Nucleus accumbens (tissue), 56 donors: ENCODE measurements at places on chromosomes 4 and X.
A peak's percentile ranks its signal among the peaks of the same experiment; 100 is the strongest.

GRCh38 chrX:12563121-12563520 lies 228.1 kb upstream of the PRPS2 start:
- DNase-seq, result no peak

GRCh38 chr4:57065730-57066482 lies 44.3 kb downstream of the IGFBP7 start:
- DNase-seq, result no peak

- DNase-seq, result no peak
These were observed 25.9 kb downstream of the EIF2S3 start for GRCh38 chrX:24080704-24081103.

DNA sequence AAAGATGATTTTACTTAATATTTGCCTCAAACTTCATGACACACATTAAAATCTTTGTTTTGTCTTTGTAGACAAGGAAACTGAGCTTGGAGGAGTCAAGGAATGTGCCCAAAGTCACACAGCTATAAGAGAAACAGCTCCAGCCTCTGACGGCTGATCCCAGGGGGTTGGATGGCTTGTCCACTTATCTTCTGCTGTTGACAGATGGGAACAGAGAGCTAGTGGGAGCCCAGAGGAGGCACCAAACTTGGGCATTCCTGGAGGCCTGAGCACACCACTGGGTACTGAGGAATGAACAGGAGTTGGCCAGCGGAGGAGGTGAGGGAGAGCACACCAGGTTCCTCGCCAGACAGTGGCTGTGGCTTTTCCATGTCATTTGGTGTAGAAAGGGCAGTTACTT lies 56.4 kb upstream of the GPR78 start:
- no peak for DNase-seq

- no peak for DNase-seq
These were observed 220.0 kb downstream of the SPCS3 start for GRCh38 chr4:176539785-176540175.

GRCh38 chrX:74492720-74493201 lies 71.5 kb downstream of the SLC16A2 start:
- no peak for DNase-seq

DNA sequence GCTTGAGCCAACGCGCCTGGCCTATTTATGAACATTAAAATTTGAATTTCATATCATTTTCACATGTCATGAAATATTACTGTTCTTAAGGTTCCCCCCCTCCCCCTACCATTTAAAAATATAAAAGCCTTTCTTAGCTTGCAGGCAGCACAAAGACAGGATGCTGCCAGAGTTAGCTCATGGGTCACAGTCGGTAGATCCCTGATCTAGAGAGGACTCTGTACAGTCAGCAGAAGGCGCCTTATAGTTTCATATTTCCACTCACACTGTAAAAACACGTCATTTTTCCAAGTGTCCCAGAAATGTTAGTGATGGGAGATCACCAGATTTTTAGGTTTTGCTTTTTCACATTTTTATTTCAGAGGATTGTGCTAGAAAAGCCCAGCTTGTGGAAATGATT lies 12.2 kb downstream of the NOCT start:
- no peak for DNase-seq

DNA sequence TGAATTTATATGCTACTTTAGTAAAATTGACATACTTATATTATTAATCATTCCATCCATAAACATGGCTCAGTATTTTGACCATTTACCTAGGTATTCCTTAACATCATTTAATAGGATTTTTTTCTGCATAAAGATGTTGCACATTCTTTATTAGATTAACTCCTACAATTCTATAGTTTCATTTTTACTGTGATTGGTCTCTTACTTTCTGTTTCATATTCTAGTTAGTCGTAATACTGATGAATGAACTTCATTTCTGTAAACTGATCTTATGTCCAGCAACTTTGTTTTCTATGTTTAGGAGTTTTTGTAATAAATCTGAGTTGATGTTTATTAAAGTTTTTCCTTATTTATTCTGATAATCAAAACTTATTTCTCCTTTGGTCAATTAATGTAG lies 278.2 kb upstream of the CXXC4 start:
- DNase-seq, result no peak

DNA sequence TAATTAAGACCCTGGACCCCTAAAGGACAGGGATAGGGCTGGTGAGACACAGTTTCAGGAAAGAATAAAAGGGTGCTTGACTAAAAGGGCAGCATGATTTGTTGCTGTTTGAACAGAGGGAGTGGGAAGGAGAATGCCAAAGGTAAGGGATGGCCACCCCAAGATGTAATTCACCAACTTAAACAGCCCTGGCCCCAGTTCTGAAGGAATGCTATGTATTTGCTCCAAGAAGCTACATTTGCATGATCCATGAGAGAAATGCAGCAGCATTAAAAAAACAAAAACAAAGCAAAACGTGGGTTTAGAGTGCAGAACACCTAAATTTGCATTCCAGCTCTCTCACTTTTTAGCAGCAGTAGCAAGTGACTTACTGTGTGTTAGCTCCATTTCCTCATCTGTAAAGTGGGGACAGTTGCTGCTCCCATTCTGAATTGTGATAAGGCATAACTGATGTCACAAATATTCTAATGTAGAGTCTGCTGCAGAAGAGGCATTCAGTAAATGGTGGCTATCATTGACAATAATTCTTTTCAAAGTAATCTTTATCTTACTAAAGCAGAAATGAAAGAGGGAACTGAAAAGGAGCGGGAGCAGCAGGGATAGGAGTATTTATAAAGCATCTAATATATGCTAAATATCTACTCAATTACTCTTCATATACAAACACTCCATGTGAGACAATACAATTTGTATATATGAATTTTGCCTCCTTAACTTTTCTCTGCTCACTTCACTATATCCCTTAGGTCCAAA lies 115.8 kb downstream of the PPARGC1A start:
- DNase-seq, result no peak

DNA sequence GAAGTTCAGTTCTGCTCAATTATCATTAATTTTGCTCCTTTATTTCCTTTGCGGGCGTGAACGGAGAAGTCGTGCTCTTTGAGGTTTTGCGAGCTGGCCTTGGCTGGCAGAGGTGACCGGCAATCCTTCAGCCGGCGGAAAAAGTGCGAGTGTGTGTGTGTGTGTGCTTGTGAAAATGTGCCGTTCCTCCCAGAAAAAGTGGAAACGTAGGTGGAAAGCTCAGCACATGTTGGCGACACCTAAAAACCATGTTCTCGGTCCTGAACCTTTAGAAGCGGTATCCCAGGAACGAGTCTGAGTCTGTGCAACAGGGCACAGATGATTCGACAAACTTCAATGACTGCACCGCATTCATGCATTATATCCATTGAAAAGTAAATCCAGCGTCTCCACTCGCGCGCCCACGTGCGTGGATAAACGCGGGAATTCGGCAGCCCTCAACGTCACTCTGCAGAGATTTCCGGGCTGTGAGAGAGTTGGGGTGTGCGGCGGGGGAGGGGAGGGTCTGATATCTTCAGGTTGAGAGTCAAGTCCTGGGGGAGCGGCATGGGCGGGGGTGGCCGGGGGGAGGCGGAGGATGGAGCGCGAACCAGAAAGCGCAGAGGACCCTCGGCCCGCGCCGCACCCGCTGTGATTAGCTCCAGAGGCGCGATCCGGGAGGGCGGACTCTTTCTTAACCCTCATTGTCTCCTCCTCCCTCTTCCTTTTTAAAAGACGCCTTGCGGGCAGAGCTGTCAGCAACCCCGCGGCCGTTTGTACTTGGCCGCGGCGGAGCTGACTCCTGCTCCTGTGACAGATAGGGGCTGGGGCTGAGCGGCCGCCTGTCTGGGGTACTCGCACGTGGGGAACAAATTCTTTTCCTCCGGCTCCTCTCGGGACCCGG lies at the start of gene SHISA3:
TSS of gene SHISA3 (plus strand) at position 737 of the 883 bp plus-strand sequence. CDS start 569 bp downstream, outside the sequence.
- DNase-seq, result no peak

GRCh38 chr4:57614257-57614932 lies 504.2 kb upstream of the IGFBP7 start:
- no peak for DNase-seq

GRCh38 chr4:98544141-98544817 lies 114.1 kb downstream of the TSPAN5 start:
- DNase-seq, result no peak

- DNase-seq, result no peak
These were observed 19.1 kb downstream of the WDR17 start for GRCh38 chr4:176084769-176085168.

- no peak for DNase-seq
These were observed 4.2 kb downstream of the NKX1-1 start for GRCh38 chr4:1402021-1402515.

- DNase-seq, result no peak
These were observed 33.0 kb downstream of the GYPB start for GRCh38 chr4:143986180-143986579.

GRCh38 chr4:56680266-56680665 lies 830 bp downstream of the HOPX start:
- no peak for DNase-seq

GRCh38 chr4:38133711-38134480 lies 173.7 kb downstream of the PTTG2 start:
- no peak for DNase-seq

DNA sequence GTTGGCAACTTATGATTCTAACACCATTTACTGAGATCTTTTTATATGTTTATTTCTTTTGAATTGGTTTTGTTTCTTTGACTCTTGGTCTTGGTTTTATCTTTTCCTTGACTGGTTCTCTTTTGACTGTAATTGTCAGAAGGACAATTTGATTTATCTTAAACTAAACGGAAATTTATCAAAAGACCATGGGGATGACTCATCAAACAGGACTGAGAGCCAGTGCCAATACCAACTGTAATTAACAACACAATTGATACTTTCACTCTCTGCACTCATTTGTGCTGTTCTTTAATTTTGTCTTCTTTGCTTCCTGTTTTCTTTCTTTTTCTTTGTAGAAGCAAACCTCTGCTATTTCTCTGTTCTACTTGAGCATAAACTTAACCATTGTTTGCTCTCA lies 776.8 kb downstream of the CCSER1 start:
- DNase-seq, result no peak

- DNase-seq, result peak; percentile 18
These were observed 355.7 kb upstream of the GNPDA2 start for GRCh38 chr4:45082101-45082500.

- DNase-seq, result no peak
These were observed 43.0 kb downstream of the TFDP3 start for GRCh38 chrX:133175162-133175561.

DNA sequence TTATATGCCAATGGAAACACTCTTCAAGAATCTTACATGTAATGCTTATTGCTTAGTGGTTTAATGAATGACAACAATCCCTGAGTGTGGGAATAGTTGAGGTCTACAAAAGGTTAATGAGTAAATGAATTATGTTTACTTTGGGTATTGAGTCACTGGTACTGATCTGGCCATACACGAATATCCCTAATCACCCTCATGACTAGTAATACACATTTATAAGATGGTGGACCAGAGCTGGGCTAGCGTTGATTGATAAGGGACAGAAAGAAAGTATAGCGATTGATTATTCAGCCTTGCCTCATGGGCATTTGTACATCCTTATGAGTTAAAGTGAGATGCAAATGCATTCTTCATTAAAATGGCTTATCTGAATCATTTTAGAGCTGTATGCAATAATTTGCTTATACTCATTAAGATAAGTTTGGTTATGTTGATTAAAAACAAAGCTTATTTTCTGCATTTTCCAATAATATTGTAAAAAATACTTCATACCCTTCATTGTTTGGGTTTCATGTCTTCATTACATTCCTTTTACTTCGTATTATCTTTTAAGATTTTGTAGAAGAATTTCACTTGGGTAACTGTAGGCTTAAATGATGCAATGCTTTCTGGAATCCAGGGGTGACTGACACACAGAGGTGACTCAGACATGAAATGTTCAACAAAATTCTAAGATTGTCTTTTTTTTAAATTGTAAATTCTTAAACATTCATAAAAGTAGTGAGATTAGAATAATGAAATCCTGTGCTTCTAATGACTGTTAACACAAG lies 47.4 kb downstream of the FGF2 start:
- DNase-seq, result no peak

DNA sequence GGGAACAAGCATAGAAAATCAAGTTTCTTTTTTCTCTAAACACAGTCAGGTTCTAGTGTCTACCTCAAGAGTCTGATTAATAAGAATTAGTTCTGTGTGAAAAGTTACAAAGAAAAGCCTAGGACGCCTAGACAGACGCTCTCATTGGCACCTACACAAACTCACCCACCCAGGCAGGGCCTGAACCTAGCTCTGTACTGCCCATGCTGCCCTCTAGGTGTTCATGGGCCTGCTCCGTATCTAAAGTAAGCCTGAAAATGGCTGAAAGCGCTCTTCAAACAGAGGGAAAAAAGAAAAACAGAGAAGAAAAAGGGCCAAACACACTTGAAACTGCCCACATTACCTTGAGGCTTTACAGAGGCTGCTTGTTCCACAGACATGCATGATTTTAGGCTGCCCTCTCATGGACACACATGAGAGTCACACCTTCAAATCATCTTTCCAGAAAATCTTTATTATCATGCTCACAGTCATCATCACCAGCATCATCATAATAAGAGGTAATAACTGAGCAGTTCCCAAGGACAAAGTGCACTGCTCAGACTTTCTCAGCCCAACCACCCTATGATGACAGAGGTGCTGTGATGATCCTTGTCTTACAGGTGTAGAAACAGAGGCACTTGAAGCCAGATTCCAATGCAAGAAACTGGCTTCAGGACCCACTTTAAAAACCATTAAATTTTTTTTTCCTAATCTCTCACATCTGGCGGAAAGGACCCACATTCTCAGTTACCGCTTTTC lies 49.6 kb downstream of the MAP7D2 start:
- no peak for DNase-seq

- no peak for DNase-seq
These were observed 215.2 kb upstream of the PSAPL1 start for GRCh38 chr4:7649741-7650531.

GRCh38 chr4:25439918-25440477 lies 62.9 kb downstream of the ANAPC4 start:
- peak; percentile 63 for DNase-seq

GRCh38 chrX:13852001-13852695 lies 35.3 kb upstream of the GPM6B start:
- no peak for DNase-seq

GRCh38 chrX:9482837-9483236 lies 18.0 kb downstream of the TBL1X start:
- no peak for DNase-seq

DNA sequence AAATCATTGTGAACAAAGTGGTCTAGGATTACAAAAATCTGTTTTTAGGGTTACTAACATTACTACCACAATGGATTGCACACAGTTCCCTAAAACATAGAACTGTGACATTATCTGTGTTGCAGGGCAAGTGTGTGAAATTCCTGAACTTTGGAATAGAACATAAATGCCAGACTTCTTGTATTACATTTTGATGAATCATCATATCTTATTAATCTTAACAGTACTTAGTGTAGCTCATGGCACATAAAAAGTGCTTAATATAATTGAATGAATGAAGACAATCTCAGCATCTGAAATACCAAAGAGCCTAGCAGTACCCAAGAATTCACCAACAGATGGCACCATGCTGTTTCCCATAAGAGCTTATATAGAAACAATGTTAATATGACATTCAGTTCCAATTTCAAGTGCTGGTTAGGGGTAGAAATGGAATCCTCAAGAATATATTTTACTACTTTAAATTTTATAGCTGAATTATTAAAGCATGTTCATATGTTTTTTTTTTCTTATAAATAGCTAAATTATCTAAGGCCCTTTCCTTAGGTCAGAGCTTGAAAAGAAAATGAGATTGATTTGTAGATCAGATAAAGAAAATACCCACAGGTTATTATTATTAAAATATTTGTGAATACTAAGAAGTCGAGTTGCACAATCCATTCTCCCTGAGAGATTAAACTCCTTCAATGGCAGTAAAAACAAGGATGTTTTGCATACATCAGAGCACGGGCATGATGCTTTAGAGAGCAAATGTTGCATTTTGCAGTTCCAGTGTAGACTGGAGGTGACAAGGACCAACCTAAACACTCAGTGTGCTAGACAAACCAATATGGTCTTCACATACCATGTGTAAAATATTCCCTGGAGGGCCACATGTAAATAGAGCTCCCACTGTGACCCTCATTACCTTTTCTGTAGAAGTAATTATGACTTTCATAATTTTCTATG lies 25.7 kb upstream of the SHISA3 start:
- no peak for DNase-seq
